ENCODE measurements at places on chromosomes 6 and 20. TPM values are rescaled to one million over a fixed set of nuclear protein-coding genes. Genes with fewer than 3 reads are reported as not detected.

DNA sequence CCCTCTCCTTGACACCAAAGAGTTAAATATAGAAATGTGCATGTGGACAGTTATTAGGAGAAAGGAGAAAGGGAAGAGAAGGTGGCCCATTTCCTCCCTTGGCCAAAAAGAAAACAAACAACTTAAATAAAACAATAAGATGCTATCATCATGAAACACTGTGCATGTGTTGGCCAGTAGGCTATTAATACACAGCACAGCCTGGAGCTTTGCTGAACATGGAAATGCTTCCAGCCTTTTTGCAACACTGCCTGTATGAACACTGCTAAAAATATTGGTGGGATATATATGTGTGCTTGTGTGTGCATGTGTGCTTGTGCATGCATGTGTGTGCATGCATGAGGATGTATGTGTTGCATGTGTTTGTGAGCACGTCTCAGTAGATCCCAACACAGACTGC is 100.4 kb downstream of the LY86 start:
- DNase-seq: no peak

- DNase-seq: peak; percentile 98
Observed at GRCh38 chr20:31605031-31605901, at the start of gene ID1. Gene ID1, plus strand, starts transcription at chr20:31605289. Its CDS starts 99 bp downstream, at chr20:31605388.

The ZNF165 gene
- 3.5 TPM for total RNA-seq

DNA sequence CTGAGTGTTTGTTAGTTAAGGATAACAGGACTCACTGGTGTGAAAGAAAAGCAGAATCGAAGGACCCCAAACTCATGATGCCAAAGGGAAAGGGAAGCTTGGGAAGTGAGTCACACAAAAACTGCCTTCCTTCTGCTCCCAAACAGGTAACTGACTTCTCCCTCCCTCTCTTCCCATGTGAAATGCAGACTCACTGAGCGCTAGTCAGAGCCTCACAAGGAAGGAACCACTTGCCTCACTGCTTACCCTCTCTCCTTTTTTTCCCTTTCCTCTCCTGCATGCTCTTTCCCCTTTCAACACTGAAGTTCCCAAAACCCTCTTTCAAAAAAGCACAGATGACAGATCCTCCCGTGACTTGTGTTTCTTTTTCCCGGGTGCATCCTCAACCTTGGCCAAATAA is 56.4 kb downstream of the LYRM4 start:
- DNase-seq: no peak

- DNase-seq: no peak
Observed at GRCh38 chr6:63947792-63948529, 312.4 kb downstream of the PHF3 start.

DNA sequence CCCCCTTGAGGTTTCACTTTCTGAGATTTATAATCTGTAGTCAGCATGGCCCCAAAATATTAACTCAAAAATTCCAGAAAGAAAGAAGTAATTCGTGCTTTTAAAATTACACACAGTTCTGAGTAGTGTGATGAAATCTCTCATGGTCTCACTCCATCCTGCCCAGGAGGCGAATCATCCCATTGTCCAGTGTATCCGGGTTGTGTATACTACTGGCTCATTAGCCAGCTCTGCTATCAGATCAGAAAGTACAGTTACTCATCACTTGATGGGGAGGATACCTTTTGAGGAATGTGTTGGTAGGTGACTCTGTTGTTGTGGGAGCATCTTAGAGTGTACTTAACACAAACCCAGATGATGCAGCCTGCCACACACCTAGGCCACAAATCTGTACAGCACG is 65.2 kb downstream of the CDC5L start:
- no peak for DNase-seq

GRCh38 chr6:121321282-121321681 is 13.0 kb downstream of the TBC1D32 start:
- DNase-seq: no peak

DNA sequence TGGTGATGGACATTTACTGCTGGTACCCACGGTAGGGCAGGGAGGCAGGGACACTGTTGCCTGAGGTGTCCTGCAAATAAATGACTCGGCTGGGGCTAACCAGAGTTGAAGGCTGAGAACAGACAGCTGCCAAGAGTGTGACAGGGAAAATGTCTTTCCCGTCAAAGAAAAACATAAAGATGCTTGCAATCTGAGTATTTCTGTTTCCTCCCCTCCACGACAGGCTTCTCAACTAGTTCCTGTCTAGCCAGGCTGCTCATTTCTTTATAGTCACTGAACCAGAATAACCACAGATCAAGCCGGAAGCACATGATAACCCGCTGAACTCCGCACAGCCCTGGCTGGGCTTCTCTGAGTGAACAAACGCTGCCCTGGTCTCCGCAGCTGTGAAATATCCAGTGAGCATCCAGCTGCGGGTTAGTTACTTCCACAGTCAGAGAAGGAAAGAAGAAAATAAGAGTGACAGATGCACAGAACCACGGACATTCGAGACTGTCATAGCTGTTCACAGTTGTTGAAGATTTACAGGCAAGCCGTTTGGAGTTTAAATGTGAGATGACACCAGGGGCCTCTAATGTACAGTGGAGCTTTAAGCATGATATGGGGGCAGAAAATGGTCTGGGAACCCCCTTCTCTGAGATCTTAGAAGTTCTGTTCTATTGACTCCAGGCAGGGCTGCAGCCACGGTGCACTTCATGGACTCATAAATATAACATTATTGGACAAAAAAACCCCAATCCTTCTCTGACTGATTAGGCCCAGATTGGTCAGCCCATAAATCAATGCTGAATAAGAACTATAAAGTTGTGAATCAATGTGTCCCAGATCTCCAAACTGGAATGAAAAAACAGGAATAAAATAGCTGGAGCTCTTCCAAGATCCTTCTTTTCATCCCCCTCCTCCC is 299.9 kb upstream of the SUPT3H start:
- no peak for DNase-seq

DNA sequence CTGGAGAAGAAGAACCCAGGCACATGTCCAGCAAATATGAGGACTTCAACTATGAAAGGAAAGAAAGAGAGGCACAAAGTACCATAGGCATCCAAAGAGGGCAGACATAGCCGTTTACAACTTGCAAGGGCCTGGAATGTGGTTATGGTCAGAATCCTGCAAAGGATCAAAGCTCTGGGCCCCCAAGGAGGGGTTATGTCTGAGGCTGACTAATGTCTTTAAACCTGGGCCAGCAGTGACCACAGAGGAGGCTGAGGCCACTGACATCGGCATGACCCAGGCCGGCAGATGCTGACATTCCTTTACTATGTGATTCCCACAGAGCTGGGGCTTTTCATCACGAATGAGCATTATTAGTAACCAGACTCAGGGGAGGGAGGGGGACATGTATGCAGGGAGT is 861.1 kb downstream of the DHX35 start:
- DNase-seq: no peak

The CGA gene
- total RNA-seq: not detected

DNA sequence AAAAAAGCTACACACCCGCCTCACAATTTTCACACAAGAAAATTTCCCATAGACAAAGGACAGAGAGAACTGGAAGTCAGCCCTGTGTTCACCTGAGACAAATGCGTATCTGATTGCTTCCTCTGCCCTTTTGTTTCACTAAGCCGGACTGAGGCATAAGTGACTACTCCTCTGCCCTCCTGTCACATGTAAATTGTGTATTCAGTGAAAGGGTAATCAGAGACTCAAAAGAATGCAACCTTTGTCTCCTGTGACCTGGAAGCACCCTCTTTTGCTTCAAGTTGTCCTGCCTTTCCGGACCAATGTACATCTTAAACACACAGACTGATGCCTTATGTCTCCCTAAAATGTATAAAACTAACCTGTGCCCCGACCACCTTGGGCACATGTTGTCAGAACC is 483.8 kb upstream of the EYS start:
- DNase-seq: no peak

GRCh38 chr6:94498099-94498498 is 1078.7 kb upstream of the EPHA7 start:
- DNase-seq: no peak

The PDE10A gene
- total RNA-seq: 1.6 TPM

- peak; percentile 46 for DNase-seq
Observed at GRCh38 chr20:41308290-41308711, 9.2 kb downstream of the ZHX3 start.

- DNase-seq: no peak
Observed at GRCh38 chr6:143911028-143911427, 46.8 kb downstream of the ZC2HC1B start.

DNA sequence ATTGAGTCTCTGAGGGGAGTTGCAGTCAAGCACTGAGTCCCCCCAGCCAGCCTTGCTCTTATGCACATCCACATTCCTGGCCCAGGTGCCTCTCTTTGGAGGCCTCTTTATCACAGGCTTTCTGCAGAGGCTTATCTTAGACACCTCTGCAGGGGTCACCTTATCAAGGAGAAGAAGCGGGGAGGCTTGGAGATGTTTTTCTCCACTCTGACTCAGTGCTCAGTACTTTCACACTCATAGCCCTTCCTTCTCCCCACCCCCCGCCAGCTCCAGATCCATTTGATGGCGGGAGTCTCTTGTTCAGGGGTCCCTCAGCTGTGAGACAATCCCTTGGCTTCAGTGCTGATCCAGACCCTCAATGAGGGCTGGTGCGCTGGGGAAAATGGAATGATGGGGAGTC is 132.1 kb upstream of the TSHZ2 start:
- DNase-seq: no peak

DNA sequence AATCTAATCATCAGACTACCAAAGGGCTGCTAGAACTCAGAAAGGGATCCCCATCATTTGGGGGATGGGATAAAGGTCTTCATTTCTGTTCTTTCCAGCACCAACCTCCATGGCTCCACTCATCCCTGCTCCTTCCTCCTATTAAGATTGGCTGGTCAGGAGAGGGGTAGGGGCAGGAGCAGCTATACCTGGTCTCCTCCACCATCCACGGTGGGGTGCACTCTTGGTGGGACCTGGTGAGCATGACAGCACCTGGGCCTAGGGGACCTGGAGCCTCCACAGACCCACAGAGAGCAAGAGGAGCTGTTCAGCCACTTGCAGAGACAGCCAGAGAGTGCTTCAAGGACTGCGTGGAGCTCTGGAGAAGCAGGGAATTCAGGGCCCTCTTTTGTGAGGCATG is 6.1 kb upstream of the ULBP2 start:
- DNase-seq: no peak

- DNase-seq: no peak
Observed at GRCh38 chr6:156258981-156259380, 518.2 kb upstream of the ARID1B start.

DNA sequence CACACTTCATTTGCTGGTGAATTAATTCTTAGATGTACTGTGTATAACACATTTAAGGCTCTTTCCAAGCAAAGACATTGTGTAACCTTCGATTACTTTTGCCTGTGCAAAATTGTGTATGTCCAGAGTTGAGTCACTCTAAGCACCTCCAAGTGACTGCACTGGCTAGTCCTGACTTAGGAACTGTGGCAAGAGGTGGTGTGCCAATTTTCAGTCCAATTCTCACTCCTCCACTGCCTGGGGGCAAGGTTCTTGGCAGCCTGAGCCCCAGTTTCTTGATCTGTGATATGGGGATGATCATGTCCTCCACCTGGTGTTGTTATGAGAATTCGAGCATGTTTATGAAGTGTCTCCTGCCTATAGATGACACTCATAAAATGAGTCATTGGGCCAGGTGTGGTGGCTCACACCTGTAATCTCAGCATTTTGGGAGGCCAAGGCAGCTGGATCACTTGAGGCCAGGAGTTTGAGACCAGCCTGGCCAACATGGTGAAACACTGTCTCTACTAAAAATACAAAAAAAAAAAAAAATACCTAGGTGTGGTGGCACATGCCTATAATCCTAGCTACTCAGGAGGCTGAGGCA is 105.3 kb upstream of the CDYL start:
- DNase-seq: no peak

- no peak for DNase-seq
Observed at GRCh38 chr6:110332281-110332680, 25.9 kb downstream of the METTL24 start.

The AVP gene
- total RNA-seq: not detected

The CDH4 gene
- 3.9 TPM for total RNA-seq
